ENCODE measurements at places on chromosomes 16 and 17.
A peak's percentile ranks its signal among the peaks of the same experiment; 100 is the strongest.

- DNase-seq: no peak
Observed at GRCh38 chr17:34254146-34254545, 939 bp upstream of the CCL2 start.

- DNase-seq: no peak
Observed at GRCh38 chr16:66844342-66845079, at the start of gene CA7. Gene CA7, plus strand, starts transcription at chr16:66844414. Its CDS starts 74 bp downstream, at chr16:66844488.

DNA sequence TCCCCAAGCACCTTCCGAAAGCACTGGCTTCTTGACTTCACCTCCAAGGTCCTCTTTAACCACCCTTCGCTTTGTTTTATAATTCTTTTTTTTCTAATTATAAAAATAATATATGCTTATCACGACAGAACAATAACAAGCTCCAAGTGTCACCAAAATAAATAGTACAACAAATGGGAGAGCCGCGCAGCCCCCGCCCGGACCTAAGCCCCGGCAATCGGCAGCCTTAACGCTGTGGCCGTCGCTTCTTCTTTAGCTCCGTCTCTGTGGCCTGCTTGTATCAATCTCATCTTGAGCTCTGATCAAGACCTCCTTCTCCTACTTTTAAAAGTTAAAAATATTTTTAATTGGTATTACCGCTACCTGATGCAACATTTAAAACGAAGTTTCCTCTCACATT is 42.7 kb downstream of the CYB5D2 start:
- no peak for DNase-seq

GRCh38 chr16:35391328-35391727 is 1931.9 kb downstream of the TP53TG3F start:
- DNase-seq: peak; percentile 16

DNA sequence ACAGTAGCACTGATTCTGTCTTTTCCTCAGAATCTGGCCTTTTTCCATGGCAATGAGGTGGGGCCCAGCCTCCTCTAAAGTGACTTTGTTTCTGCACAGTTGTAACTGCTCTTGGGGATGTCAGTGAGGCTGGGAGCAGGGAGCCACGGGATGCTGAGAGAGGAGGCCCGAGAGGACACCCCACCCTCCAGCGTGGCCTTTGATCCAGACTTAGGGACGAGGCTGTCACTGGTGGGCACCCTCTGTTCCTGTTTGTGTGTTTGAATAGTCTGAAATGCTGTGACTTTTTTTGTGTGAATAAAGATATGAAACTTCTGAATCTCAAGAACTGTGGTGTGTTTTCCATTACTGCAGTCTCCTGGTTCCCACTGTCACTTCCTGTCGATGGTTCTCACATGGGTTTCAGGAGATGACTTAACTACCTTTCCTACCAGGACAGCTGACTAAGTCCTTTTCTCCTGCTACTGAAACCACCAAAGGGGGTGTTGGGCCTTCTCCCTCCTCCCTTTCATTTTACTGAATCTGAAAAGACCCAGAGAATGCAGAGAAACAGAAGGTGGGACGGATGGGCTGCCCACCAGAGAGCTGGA is 18.6 kb downstream of the KCTD2 start:
- no peak for DNase-seq

- no peak for DNase-seq
Observed at GRCh38 chr17:6589266-6589946, 33.1 kb upstream of the PITPNM3 start.

DNA sequence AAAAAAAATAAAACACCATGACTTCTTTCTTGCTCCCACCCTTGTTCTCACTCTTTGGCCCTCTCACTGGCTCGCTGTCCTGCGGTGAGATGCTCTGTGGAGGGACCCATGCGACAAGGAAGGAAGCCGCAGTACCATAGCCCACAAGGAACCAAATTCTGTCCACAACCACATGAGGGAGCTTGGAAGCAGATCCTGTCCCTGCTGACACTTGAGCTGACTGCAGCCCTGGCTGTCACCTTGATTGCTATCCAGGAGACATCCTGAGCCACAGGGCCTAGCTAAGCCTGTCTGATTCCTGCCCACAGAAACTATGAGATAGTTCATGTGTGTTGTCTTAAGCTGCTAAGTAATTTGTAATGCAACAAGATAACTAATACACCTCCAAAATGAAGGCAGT is 4.8 kb upstream of the MT2A start:
- peak; percentile 8 for DNase-seq

GRCh38 chr16:87198328-87198832 is 118.8 kb downstream of the C16orf95 start:
- no peak for DNase-seq

DNA sequence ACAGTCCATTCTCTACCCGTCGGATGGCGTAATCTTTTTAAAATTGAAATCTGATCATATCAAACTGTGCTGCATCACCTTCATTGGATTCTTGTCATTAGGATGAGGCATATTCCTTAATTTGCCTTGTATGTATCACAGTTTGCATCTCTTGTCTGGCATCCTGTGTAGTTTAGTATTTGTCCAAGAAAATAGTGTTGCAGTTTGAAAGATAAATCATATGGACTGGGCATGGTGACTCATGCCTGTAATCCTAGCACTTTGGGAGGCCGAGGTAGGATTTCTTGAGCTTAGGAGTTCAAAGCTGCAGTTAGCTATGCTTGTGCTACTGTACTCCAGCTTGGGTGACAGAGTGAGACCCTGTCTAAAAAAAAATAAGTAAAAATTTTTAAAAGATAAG is 5.8 kb upstream of the RSL1D1 start:
- no peak for DNase-seq

DNA sequence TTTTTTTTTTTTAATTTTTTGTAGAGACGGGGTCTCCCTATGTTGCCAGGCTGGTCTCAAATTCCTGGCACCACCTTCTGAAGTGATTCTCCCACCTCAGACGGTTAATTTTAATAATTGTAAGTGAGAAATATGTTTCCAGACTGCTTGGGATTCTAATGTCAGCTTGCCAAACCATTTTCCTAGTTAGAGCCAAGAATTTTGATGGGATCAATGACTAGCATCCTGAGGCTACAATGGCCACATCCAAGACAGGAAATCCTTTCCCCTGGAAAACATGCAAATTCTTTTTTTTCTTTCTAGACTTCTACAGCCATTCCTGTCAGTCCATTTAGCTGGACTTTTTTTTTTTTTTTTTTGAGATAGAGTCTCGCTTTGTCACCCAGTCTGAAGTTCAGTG is 32.6 kb downstream of the IGF2BP1 start:
- DNase-seq: no peak

GRCh38 chr16:27932542-27933135 is 130.9 kb downstream of the GSG1L start:
- DNase-seq: no peak

DNA sequence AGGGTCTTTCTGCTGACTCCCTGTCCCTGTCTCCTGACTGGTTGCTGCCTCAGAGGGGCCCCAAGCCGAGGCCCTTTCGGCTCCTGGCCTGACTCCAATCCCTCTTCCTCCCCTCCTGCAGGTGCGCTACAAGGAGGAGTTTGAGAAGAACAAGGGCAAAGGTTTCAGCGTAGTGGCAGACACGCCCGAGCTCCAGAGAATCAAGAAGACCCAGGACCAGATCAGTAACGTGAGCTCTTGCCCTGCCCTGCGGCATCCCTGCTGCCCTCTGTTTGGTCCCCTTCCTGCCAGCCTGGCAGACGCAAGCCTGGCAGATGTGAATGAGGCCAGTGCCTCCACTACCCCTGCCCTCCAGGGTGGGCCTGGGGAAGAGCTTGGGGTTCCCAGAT is 27.1 kb upstream of the LASP1NB start:
- DNase-seq: no peak

DNA sequence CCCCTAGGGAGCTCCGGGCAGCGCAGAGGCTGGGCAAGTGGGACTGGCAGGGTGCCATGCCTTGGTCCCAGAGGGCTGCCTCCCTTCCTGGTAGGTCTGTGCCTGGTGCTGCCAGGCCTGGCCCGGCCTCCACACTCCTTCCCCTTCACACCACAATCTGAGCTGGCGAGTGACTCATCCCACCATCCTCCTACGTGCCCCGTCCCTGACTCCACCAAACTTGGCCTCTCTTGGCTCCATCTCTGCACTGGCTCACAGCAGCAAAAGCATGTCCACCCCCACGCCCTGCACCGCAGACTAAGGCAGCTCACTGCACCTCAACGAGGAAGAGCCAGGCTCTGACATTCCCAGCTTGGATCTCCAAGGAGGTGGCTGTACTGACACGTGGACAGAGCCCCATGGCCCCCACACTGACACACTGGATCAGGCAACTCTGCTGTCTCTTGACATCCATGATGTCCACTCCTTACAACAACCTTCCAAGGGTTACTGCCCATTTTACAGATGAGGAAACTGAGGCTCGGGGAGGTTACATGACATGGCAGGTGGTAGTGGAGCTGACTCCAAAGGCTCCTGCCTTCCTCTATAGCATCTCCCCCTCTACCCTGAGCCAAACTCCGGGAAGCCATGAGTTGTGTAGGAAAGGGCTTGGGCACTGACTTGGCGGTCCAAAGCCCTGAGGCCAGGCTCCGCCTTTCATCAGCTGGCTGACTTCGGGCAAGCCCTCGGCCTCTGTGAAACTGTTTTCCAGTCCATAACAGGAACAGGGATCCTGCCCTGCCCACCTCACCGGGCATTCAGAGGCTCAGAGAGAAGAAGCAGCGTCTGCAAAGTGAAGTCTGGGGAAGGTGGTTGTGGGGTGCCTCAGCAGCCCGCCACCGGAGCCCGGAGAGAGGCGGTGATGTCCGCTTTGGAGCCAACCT is 20.1 kb upstream of the KRT19 start:
- peak; percentile 54 for DNase-seq

DNA sequence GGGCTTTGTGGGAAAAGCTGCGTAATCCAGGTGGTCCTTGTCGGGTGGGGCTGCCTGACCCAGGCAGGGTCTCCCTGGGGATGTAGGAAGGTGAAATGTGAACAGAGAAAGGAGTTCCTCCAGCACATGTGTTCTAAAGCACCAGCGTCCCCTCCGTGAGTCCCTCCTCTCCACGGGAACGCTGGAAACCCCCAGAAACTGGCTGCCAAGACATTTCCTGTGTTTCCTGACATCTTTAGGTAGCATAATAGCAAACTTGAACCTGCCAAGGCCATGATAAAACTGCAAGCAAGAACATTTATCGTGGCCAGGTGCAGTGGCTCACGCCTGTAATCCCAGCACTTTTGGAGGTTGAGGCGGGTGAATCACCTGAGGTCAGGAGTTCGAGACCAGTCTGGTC is 12.6 kb upstream of the PYDC1 start:
- no peak for DNase-seq

GRCh38 chr17:79205688-79206205 is 131.1 kb downstream of the ENGASE start:
- no peak for DNase-seq

- no peak for DNase-seq
Observed at GRCh38 chr16:89623511-89624261, 10.2 kb downstream of the DPEP1 start.

DNA sequence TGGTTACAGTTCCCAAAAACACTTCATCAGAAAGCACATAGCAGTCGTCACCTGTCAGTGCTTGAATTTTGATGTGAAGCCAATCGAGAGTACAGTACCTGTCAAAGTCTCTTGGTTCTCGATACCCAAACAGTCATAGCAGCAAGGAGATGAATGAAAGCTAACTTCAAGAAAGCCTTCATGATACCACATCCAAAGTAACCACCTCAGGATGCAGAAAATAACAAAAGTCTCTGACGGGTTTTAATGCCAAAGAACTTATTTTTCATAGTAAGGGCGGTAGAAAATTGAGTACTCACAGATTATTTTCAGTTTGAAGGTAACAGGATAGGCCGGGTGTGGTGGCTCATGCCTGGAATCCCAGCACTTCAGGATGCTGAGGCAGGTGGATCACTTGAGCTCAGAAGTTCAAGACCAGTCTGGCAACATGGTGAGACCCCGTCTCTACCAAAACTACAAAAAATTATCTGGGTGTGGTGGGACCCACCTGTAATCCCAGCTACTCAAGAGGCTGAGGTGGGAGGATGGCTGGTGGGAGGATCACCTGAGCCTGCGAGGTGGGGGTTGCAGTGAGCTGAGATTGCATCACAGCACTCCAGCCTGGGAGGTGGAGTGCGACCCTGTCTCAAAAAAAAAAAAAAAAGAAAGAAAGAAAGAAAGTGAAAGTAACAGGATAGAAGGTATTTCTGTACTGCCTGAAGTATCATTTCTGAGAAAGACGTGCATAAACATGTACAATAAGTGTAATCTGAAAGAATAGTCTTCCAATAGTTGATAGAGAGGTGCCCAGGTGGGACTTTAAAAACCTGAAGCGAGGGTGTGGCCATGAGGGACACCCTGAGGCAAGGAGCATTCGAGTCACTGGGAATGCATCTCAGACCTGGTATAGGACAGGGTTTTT is 15.4 kb downstream of the MFSD11 start:
- DNase-seq: no peak

DNA sequence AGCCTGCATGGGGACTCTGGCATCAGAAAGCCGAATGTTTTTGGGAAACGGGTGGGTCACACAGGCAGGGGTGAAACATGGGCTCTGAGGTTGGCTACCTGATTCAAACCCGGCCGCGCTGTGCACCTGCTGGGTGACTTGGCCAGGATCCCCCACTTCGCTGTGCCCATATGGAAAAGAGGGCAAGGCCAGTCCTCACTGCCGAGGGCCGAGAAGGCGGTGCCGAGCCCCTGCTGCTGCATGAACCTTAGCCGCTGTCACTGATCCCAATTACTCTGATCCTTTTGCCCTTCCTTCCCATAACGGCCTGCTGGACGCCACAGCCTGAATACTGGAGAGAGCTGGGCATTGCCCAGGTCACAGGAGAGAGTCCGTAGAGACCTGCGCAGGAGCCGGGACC is 17.7 kb downstream of the KDM8 start:
- DNase-seq: no peak

GRCh38 chr16:86019446-86020047 is 120.6 kb downstream of the IRF8 start:
- no peak for DNase-seq

DNA sequence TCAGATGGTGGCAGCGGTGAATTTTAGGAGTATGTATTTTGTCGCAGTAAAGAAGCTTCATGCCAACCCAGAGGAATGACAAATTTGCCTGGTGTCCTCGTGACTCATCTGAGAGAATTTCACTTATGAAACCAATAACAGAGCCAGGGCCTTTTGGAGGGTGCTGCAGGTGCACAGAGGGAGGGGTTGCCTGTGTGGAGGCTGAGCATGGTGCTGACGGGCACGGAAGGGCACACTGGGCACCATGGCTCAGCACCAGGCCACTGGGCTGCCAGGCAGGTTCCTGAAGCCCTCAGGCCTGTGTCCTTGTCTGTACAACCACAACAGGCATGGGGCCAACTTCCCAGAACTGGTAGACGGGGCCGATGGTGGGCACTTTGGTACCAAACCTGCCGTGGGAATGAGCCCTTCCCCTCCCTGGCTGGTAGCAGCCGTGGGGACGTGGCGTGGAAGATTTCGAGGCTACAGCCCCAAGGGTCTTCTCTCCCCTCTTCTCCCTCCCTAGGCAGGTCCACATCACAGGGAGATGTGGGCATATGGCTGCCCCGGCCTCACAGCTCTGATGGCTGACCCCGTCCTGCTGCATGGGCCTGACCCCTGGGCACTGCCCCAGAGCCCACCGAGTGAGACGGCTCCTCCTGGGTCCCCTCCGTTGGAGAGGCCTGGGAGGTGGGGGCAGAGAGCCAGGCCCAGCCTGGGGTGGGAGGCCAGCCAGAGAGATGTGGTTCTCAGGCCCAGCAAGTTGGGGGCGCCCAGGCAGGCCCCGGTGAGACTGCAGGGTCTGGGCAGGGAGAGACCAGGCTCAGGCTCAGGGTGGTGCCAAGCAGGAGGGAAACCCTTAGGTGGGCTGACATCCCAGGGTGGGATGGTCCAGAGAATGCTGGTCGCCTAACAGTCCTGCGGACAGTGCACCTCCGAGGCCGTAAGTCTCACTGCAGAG is 30.2 kb upstream of the ZNF469 start:
- no peak for DNase-seq

- no peak for DNase-seq
Observed at GRCh38 chr16:77549876-77550275, 115.0 kb upstream of the ADAMTS18 start.

GRCh38 chr16:63612462-63613227 is 1509.2 kb downstream of the CDH11 start:
- no peak for DNase-seq
